NT2/D1 (cell line): ENCODE measurements at places on chromosomes 4 and X.

DNA sequence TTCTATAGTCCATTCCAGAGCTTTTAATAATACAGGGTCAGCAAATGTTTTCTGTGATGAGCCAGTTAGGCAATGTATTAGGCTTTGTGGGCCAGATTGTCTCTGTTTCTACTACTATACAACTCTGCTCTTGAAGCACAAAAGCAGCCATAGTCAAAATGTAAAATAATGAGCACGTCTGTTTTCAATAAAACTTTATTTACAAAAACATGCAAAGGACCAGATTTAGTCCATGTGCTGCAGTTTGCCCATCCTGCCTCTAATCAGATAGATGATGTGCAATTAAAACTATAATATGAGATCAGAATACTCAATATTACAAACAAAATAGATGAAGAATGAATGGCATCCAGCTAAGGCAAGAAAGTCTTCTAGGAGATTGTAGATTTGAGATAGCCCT is 127.8 kb upstream of the FRMPD4 start:
- no peak for DNase-seq

DNA sequence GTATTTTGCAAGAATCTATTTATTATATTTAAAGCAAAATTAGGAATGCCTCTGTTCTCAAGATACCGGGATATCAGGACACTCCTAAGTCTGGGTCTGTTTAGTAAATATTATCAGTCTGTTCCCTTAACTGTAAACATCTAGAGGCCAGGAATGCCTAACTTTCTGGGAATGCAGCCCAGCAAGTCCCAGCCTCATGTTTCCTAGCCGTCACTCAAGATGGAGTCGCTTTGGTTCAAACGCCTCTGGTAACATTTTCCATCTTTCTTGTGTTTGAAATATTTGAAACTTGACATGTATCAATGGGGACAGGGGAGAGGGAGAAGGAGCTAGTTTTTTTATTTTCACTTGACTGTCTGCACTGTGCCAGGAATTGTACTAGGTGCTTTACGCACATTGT is 85.4 kb downstream of the FBXL5 start:
- DNase-seq, result no peak

DNA sequence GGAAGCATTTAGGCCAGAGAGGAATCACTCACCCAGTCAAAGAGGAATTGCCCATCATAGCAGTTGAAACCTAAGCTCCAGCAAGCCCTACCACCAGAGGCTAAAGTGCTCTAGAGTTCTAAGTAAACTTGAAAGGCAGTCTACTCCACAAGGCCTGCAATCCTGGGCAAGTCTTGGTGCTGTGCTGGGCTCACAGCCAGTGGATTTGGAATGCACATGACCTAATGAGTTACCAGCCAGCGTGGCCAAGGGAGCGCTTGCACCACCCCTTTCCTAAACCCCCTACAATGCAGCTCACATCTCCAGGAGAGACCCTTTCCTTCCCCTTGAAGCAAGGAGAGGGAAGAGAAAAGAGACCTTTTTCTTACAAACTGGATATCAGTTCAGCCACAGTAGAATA is 445.7 kb downstream of the GASK1B start:
- no peak for DNase-seq

GRCh38 chrX:74179499-74179898 is 124.5 kb upstream of the ZCCHC13 start:
- DNase-seq, result no peak

GRCh38 chr4:113368056-113368455 is 318.6 kb downstream of the ANK2 start:
- DNase-seq, result no peak

GRCh38 chr4:97359826-97360225 is 783.5 kb downstream of the STPG2 start:
- no peak for DNase-seq

GRCh38 chr4:176320976-176321361 is 1.2 kb downstream of the SPCS3 start:
- no peak for DNase-seq
